Foreskin keratinocyte (primary cell): ENCODE measurements at places on chromosomes 6 and 20. TPM values are rescaled to one million over a fixed set of nuclear protein-coding genes. Genes with fewer than 3 reads are reported as not detected.

DNA sequence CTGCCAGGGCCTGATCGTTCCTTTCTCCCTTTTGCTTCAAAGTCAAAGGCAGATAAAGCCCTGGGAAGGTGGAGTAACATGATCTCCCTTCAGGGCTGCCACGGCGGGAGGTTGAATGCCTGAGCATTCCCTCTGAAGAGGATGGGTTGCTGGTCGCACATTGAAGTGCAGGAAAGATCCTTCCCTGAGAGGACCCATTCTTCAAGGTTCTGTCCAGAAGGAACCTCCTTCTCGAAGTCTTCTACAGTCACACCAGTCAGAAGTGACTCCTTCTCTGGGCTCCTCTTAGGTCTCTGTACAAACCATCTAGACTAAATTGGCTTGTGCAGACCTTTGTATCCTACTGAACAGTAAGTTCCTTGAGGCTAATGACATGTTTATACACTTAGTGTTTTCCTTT is 192.6 kb upstream of the VGLL2 start:
- no peak for DNase-seq

DNA sequence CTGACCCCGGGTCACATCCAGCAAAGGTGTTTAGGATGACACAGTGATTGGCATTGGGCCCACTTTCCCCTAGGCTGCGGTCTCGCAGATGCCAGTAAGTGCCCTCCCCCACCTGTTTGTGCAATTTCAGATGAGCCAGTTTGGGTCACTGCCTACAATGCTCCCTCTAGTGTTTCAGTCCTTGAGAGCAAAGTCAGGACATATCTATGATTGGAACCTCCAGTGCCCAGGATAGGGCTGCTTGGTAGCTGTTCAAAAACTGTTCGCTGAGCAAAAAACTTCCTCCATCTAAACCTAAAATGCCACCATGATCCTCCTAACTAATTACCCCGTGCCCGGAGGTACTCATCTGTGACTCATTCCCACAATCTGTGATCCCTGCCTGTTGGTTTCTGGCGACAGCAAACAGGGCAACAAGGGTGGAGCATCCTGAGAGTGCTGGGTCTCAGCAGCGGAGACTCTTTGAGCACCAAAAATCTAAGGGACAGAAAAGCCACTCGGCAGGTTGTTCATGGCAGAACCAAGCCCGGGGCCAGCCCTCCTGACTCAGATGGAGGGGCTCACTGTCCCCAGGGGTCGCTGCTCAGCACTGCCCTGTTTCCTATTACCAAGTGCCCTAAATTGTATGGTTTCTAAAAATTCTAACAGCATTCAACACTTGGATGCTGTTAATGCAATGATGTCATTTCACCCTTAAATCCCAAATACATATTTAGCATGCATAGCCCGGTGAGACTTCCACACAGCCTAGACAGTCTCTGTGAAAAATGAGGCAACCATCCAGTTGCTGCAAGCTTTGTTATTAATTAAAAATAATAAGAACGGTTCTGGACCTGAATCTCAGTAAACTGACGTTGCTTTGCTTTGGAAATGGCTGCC is 5.0 kb downstream of the VSX1 start:
- peak; percentile 55 for DNase-seq

The PAX1 gene
- not detected in 2 replicates for total RNA-seq

The CLDN20 gene
- not detected in 2 replicates for total RNA-seq

The HSPA12B gene
- 0.04 and 0.10 TPM in 2 replicates for total RNA-seq

The GPLD1 gene
- 0.03 and 0.07 TPM in 2 replicates for total RNA-seq

The B3GALT4 gene
- total RNA-seq: 1.1 and 1.3 TPM in 2 replicates

The SLC22A7 gene
- not detected in 2 replicates for total RNA-seq
